ENCODE measurements at places on chromosomes 1 and 21. TPM values are rescaled to one million over a fixed set of nuclear protein-coding genes. Genes with fewer than 3 reads are reported as not detected.

GRCh38 chr1:110581682-110582145 lies 24.4 kb downstream of the KCNA2 start:
- DNase-seq: no peak
- peaks cover 21% of the 10 kb centered on the region for H3K27me3 ChIP-seq
- H3K4me3 ChIP-seq: no peak overlapping the region
- H3K27ac ChIP-seq: no peak overlapping the region

DNA sequence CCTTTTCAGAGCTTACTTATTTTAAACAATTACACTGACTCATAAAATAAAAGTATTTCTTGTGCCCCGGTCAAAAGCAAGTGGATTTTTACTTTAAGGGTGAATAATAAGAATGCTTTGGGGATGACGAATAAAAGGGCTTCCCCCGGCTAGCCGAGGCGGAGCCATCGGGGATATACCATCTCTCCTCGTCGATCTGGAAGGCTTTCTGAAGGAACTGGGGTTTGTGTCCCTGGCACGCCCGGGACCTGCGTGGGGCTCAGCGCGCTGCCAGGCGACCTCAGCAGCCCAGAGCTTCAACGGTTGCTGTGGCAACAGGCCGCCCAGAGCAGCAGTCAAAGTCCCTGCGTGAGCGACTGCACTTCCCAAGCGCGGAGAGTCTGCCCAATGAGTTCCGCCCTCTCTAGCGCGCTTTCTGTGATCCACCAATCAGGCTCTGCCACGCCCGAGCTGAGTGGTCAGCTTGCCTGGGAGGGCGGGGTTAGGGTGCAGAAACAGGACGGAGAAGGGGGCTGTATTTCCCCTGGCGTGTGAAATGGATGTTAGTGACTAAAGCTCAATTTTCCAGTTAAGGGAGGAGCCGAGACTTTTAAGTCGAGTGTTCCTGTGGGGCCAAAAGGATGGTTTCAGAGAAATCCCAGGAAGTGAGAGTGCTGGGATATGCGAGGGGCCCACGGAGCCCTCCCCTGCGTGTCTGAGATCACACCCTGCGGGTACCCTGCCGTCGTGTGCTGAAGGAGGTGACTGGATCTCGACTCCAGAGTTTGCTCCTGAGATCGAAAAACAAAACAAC lies 33.0 kb upstream of the MGST3 start:
- peak overlapping the region; percentile 86 for H3K4me3 ChIP-seq
- H3K36me3 ChIP-seq: no peaks in the 10 kb centered on the region
- H3K27ac ChIP-seq: peak overlapping the region; percentile 90
- peak; percentile 94 for DNase-seq

DNA sequence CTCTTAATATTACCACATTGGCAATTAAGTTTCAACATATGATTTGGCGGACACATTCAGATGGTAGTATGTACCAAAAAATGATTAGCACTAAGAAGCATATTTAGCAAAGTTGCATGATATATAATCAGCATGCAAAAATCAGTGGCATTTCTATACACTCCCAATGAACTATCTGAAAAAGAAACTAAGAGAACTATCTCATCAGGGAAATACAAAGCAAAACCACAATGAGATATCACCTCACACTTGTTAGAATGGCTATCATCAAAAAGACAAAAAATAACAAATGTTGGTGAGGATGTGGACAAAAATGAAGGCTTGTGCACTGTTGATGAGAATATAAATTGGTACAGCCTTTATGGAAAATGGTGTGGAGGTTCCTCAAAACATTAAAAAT lies 31.4 kb upstream of the DENND1B start:
- peaks cover 5% of the 10 kb centered on the region for H3K4me1 ChIP-seq
- H3K27ac ChIP-seq: no peak overlapping the region
- DNase-seq: no peak
- no peak overlapping the region for H3K4me3 ChIP-seq
- no peaks in the 10 kb centered on the region for H3K36me3 ChIP-seq
- no peaks in the 10 kb centered on the region for H3K27me3 ChIP-seq

The TEX38 gene
- not detected for total RNA-seq
